GM13977 (cell line): ENCODE measurements at places on chromosomes 1 and 21.
A peak's percentile ranks its signal among the peaks of the same experiment; 100 is the strongest.

DNA sequence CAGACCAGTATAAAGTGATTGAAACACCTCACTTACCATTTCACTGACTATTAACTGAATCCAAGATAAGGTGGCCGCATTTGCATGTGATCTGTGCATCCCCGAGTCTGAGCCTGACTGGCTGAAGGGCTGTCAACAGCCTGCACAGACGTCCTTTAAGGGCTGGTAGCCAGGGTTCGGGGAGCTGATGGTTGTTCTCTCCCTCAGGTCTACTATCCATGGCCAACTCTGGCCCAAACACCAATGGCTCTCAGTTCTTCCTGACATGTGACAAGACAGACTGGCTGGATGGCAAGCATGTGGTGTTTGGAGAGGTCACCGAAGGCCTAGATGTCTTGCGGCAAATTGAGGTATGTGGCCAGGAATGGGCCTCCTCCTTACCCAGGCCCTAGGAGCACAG is 14.0 kb downstream of the PPIE start:
- DNase-seq, result no peak

GRCh38 chr1:216306830-216307229 is 116.4 kb downstream of the USH2A start:
- no peak for DNase-seq

- DNase-seq, result no peak
Measured at GRCh38 chr21:27078915-27079314, 112.0 kb upstream of the ADAMTS5 start.

- DNase-seq, result no peak
Measured at GRCh38 chr1:21539933-21540332, 30.7 kb downstream of the ALPL start.

DNA sequence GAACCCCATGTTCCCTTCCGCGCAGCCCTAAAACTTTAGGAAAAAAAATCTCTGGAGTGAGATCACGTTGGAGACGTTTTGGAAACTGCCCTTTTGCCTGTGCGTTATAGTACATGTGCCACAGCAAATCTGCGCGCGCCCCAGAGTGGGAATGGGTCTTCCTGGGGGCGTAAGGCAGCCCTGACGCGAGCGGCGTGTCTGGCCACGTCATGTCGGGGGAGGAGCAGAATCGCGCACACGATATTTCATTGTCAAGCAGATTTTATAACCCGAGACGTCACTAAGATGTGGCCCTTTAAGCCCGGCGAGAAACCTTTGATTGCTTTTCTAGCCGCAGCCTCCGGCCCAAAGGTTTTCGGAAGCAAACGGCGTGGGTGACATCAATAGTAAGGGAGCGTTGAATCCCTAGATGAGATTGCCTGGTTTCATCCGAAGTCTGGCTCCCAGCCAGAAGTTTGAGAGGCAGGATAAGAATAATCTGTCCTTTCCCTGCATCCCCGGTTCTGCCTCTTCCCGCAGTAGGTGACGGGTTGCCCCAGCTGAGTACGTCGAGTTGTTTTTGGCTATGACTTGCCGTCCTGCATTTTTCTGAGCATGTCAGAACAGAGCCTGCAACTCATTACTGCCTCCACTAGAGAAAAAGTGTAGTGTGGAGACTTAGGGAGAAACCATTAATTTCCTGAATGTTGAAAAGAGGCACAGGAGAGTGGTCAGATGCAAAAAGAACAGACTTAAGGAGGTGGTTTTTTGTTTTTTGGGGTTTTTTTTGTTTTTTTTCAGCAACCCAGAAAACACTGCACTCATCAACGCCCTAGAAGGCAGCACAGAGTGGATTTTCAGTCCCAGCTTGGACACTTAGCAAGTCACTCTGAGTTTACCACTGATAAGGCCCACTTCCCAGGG is 817 bp upstream of the PMVK start:
- DNase-seq, result peak; percentile 87

DNA sequence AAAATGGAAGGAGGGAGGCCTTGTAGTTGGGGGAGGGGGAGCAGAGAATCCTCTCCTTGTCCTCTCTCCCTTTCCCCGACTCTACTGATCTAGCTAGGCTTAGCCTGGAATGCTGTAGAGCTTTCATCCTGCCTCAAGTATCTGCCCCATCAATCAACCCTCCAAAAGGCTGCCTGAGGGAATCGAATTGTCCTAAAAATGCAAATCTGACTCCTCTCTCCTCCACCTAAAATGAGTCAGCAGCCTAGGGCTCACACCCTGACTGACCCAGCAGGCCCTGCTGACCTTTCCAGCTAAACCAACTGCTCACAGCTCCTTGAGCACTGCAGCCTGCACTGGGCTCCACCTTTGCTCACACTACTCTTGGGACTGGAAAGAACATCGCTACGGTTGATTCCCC is 2.8 kb downstream of the HPDL start:
- DNase-seq, result no peak

- DNase-seq, result no peak
Measured at GRCh38 chr1:31435471-31436409, 22.7 kb downstream of the SERINC2 start.

DNA sequence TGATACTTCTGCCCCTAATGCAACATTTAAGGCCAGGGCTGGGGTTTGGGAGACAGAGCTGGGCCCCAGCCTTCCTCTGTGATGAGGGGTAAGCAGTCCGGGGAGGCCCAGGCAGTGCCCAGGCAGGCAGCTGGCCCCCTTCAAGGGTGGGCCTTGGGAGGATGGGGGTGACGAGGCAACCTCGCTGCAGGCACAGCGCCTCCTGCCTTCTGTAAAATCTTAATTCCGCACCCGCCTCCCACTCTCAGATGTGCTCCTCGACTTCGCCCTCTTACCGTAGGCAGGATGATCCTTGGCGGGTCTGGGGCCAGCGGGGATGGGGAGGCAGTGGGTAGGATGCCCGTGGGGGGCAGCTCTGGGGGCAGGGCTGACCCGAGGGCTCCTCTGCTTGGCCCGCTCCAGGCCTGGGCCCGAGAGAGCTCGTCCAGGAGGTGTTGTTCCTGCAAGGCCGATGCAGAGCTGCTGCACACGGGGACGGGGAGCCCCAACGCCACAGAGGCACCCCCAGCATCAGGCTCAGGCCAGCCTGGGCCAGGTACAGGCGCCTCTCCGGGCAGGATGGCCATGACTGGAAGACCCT is 9.1 kb downstream of the C21orf58 start:
- no peak for DNase-seq

DNA sequence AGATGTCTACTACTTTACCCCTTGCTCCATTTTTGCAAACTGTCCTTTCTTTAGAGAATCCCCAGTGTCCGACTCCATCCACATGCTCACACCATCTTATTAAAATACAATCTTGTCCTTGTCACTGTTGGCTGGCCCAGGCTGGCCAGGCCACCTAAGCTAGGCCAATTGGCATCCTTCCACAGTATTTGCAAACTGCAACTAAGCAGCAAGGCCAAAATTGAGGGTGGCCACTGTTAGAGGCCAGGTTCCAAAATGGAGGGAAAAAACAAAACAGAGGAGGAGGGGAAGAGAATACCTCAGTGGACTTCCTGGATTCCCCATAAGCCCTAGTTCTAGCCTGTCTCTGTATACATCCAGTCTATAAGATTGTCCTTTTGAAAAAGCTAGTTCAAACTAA is 4.3 kb downstream of the FAM89A start:
- DNase-seq, result no peak

DNA sequence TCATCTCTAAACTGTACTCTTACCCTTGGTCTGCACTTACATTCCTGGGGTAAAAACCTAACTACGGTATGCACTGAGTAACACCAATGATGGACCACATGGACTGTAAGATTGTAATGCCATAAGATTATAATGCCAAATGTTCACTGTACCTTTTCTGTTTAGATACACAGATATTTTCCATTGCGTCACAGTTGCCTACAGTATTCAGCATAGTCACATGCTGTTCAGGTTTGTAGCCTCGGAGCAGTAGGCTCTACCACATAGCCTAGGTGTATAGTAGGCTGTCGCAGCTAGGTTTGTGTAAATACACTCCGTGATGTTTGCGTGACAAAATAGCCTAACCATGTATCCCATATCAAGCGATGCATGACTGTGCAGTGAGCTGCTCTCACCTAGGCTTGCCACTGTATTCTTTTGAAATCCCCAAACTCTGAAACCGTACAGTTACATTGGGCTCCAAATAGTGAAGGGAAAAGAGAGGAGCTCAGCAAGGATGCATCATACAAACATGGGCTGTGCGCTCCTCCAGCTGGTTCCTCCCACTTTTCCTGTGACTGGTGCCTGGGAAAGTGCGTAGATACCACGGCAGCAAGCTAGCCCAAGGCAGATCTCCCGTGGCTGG is 35.2 kb downstream of the CFAP57 start:
- no peak for DNase-seq

DNA sequence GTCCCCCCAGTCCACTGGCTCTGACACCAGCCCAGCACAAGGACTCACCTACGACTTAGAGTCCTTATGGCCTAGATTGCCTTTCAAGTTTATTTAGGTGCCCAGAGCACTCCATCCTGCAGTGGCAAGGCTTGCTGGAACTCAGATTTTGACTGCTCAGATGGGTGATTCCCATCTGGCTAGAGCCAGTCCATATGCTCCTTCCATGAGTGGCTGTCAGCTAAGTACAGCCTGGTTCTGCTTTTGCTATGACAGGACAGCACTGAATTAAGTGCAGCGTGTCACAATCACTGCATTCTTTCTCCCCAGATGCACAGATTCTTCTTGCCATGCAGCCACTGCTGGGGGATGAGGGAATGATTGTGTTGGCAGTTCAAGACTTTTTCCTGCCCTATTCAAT is 43.8 kb downstream of the GPR52 start:
- no peak for DNase-seq

DNA sequence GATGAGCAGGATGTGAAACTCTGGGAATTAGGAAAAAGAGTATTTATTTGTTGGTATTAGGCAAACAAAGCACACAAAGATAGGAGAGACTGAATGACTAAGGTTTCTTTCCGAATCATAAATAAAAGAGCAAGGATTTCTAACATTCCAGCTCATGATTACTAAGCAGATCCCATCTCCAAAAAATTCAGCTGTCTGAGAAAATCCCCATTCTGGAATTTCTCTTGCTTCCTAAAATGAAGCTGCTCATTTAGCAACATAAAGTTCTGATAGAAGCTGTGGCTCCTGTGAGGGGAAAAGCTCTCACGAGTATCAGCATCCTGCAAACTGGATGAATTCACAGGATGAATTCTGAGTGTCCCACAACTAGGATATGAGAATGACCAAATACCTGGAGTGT is 6.7 kb upstream of the SH2D5 start:
- no peak for DNase-seq

DNA sequence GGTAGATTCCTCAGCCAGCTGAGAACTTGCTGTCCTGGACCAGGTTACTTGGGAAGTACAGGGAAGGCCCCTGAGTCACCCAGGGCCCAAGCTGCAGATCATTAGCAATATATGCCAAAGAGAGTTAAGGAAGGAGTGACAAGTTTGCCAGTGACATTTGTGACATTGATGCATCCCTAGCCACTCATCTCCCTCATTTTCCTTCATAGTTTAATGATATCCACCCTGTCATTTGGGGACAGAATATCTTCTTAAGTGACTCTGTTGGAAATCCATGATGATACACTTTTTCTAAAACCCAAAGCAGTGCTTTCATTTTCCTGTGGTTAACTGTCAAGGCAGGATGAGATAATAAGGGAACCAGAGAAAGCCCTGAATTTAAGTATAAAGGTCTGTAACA is 3.2 kb downstream of the TNN start:
- no peak for DNase-seq

- DNase-seq, result no peak
Measured at GRCh38 chr1:188706742-188707141, 1770.9 kb downstream of the BRINP3 start.

- DNase-seq, result no peak
Measured at GRCh38 chr1:217856342-217857034, 225.3 kb downstream of the SPATA17 start.

DNA sequence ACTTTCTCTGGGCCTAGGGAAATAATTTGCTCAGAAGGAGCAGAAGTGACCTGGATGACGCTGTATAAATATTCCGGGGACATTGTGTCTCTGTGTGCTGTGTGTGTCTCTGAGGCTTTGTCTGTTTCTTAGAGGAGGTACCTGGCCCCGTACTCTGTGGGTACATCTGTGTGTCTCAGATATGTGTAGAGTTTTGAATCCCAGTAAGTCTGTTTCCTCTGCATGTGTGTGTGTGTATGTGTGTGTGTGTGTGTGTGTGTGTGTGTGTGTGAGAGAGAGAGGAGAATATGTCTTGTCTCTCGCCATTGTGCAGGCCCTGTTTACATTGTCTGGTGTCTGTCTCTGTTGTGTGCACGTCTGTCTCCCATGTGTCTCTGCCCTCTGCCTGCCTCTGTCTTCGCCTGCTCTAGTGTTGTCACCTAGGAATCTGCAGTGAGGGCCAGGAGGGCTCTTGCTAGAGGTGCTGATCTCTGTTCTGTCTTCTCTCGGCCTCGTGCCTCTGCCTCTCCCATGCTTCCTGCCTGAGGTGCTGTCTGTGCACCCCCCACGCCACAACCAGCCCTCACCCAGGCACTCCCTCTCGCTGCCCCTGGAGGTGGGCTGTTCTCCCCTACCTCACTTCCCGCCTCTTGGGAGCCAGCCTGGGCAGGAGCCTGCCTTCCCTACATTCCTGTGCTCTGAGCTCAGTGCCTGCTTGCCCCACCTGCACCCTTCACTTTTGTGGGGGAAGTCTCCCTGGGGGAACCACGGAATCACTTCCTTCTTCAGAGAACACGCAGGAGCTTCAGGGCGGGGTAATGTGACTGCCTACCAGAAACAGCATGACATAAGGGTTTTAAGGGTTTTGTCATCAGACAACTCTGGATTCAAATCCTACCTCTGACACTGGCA is 5.9 kb downstream of the MAP7D1 start:
- DNase-seq, result peak; percentile 75

- no peak for DNase-seq
Measured at GRCh38 chr1:7491818-7492173, 279.3 kb upstream of the VAMP3 start.

DNA sequence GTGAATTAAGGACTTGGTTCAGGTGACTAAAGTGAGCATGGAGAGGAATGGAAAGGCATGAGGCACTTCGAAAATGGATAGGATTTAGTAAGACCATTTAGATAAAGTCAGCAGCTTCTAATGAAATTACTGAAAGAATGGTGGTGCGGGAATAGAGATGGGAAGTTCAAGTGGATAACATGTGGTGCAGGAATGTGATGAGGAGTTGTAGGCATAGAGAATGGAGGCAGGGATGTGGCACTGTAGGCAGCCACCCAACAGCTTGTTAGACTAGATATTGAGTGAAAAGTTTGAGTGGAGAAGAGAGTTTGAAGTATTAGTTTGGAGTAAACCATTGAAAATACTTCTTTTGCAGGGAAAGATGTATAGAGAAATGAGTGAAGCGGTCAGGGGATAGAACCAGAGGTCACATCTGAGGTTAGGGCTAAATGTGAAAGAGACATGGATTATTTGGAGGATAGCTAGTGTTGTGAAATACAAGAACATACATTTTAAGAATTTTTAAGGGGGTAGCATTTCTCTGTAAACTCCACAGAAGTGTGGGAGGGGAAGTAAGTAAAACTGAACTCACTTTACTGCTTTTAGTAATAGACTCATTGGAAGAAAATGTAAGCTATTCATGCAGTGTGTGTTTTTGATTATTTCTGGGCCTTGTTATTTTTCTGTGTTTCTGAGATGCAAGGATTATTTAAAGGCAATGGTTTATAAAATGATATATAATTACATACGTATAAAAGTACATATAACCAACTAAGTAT is 46.2 kb downstream of the DYRK1A start:
- DNase-seq, result no peak

GRCh38 chr21:26674323-26674722 is 101.2 kb upstream of the CYYR1 start:
- no peak for DNase-seq

GRCh38 chr21:41961282-41961701 is 7.5 kb upstream of the C2CD2 start:
- no peak for DNase-seq
